Cerebellar cortex (tissue), 1 donor: ENCODE measurements at places on chromosomes 7 and 10.

DNA sequence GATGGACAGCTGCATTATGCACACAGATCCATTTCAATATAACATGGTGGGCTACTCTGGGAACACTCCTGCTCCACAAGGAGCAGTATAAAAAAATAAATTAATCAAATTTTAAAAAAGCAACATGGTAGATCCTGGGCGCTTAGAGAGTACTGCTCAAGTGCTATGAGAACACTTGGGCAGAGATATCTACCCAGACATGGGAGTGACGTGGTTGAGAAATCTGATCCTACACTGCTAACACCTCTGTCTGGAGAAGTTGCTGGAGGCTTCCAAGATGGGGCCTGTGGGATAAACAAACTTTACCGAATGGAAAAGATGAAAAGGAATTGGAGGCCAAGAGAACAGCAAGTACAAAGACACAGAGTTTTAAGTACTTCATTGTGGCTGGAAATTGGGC, 9.0 kb downstream of the NSMCE4A start:
- DNase-seq: no peak

DNA sequence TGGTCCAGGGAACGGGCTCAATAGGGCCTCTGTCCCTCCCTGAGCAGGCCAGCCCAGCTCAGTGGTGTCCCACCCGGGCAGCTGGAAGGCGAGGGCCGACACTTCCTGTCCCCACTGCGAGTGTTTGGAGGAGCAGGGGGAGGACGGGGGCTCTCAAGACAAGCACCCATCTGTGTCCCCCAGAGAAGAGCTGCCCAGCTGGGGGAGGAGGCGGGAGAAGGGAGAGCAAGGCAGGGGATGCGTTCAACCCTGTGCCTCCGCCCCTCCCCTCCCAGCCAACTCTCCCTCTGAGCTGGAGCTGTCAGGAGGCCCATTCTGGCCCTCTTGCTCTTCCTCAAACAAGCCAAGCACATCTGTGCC, 35.7 kb downstream of the ZCCHC24 start:
- DNase-seq: peak; percentile 11

DNA sequence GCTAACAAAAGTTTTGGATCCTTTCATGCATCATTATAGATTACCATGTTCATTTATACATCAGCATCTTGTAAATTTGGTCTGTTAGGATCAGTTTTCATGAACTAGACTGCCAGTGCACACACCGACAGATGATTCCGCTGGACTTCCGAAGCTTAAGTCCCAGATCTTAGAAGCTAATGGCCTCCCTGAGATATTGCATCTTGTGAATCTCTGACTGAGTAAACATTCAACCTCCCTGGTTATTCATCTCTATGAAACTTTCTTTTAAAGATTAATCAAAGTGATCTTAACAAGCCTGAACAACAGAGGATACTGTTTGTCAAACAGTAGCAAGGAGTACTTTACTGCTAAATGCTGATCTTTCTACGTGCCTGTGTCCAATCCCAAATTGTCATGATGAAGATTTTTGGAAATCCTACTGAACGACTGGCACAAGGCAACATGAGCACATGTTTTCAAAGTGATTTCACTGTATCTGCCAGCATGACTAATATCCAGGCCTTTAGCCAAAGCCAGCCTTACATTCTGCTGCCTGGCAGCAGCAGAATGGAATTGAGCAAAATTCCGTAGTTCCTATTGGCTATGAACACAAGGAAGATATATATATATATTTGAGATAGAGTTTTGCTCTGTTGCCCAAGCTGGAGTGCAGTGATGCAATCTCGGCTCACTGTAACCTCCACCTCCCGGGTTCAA, 91.3 kb upstream of the ANK3 start:
- peak; percentile 94 for DNase-seq

- no peak for DNase-seq
Measured at GRCh38 chr10:46552526-46553237, 3.8 kb downstream of the GPRIN2 start.

DNA sequence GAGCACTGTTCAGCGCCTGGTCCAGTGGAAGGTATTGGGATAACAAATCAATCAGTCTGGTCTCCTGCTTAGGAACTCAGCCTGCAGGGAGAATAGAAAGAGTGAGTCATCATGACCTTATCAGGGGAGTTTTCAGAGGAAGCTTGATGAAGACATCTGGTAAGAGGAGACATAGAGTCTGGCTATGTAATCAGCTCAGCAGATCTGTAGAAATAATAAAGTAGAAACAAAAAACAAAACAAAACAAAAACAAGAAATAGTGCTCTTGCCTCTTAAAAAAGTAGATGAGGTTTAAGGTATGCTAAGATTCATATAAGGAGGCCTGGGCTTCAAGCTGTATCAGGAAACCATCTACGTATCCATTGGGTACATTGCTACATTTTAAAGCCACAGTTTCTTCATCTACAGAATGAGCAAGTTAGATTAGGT, 14.4 kb downstream of the TAS2R41 start:
- DNase-seq: no peak

DNA sequence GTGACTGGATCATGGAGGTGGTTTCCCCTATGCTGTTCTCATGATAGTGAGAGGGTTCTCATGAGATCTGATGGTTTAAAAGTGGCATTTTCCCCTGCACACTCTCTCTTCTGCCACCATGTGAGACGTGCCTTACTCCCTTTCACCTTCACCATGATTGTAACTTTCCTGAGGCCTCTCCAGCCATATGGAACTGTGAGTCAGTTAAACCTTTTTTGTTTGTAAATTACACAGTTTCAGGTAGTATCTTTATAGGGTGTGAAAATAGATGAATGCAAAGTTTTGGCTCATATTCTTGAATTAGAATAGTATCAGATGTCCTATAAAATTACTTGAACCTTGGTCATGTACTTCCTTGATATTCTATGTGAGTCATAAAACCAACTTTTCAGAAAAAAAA, 252.1 kb upstream of the TMEM229A start:
- DNase-seq: no peak

DNA sequence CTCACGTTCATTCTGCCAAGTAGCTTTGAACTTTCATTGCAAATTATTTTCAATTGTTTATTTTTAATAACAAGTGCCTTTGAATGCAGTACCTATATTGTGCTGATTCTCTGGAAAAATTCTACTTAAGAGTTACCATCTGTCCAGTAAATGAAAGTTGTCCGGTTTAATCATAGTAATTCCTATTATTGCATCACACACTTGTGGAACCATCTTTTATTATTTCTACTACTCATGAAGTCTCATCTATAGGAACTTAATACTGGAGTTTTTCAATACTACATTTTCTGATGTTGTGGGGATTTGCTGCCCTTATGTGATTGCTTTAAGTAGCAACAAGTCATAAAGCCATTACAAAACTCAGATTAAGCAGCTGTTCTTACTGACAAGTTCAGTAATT, 16.5 kb upstream of the SKAP2 start:
- DNase-seq: no peak

- no peak for DNase-seq
Measured at GRCh38 chr10:64275774-64276173, 754.6 kb downstream of the REEP3 start.

GRCh38 chr7:1508277-1508758, 4.1 kb upstream of the INTS1 start:
- DNase-seq: no peak

DNA sequence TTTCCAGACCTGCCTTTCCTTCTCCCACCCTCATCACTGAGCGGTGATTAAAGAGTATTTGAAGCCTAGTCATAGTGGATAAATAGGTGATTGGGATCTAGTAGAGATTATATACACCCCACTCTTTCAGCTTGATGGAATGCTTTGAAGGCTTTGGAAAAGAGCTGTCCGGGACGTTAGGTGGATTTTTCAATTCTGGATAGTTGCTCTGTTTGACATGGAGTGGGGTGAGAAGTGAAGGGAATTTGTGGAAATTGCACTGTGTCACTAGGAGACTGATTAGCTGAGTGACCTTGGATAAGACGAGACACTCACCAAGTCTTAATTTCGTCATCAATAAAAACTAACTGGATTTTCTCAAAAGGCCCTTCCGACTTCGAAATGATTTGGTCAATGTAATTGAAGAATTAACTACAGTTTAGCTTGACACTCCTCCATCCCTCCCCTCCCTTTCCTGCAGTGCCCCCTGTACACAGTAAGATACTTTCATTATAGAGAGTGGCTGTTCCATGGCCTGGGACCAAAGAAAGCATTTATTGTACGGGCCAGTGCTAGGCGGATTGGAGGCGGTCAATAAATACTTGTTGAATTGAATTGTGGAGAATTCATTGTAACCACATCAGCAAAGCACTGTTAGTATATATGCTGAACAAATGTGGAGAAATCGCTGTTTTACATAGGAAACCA, 962 bp downstream of the ZKSCAN1 start:
- no peak for DNase-seq

DNA sequence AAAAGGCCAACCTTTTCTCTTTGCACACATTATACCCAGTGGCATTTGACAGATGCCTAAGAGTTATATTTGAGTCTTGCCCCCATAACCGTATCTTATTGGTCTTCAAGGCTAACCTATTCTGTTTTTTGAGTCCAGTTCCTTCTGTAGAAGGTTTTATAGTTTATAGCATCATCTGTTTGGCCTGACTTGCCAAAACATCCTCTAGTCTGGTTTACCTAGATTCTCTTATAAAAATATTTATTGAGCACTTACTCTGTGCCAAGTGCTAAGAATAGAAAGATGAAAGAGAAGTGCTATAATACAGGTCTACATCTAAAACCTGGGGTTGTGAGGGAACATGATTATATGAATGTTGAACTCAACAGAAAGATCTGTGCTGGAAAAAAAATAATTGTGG, 55.9 kb upstream of the PIP4K2A start:
- DNase-seq: no peak

DNA sequence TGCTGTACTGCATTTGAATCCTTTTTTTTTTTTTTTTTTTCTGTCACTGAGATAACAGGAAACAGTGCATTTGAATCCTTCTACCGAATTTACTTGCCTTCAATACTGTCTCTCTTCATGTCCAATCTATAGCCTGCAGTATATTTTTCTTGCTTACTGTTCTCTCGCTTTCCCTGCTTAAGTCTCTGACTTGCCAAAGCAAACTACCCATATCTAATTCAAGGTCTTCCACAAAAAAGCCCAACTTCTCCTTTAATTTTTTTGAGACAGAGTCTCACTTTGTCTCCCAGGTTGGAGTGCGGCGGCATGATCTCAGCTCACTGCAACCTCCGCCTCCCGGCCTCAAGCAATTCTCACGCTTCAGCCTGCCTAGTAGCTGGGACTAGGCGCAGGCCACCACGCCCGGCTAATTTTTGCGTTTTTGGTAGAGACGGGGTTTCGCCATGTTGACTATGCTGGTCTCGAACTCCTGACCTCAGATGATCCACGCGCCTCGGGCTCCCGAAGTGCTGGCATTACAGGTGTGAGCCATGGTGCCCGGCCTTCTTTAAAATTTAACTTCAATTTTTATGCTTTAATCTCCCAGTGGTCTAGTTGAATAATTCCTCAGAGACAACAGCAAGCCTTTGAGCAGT, 882 bp downstream of the PDCD11 start:
- no peak for DNase-seq

GRCh38 chr7:2978408-2978807, 65.3 kb downstream of the CARD11 start:
- DNase-seq: no peak

DNA sequence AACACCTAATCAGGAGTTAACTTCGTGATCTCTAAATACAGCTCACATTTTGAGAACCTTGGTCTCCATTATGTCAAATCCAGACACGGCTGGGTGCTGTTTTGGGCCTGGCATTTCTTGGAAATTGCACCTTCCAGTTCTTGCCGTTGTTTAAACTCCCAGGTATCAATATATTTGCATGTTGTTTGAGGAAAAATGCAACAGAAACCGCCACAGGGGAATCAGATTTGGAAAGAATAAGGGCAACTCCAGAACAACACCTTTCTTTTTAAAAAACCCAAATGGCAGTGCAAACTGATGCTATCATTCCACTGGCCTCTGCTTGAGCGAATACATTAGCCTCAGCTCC, 162.0 kb downstream of the FGFR2 start:
- DNase-seq: no peak

GRCh38 chr10:101217044-101217425, 12.2 kb downstream of the LBX1 start:
- no peak for DNase-seq

DNA sequence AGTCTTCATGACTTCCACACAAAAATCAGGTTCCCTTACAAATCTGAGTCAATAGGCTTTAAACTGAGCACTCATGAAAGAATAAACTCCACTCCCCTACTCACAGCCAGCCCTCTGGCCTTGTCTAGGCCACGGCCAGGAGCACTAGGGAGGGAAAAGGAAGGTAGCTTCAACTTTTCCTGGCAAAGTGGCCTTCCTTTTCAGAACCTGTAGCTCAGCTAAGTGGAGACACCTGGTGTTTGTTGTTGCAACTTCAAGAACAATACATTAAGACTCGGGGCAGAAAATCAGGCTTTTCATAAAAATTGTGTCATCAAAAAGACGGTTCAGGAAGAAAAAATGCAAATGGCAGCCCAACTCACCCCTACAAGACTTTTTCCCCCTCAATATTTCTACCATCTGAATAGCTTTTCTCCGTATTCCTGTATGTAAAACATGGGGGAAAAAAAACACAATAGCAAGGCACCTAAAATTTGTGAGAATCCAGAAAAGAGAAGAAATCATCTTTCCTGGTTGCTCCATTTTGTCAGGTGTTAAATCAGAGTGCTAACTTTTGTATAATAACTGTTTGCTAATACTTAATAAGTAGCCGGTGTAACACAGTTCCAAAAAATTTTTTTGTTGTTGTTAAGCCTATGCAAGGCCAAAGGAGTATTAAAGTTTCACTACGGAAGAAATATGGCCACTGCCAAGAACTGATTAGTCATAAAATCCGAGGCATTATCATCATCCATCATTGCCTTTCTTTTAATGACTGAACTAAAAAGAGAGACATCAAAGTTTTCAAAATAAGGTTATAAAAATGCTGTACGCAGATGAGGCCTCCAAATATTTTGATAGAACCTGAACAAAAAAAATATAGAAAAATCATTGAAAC, 66.2 kb upstream of the ARID5B start:
- peak; percentile 68 for DNase-seq

- no peak for DNase-seq
Measured at GRCh38 chr7:65972976-65973375, 9.0 kb downstream of the GUSB start.

DNA sequence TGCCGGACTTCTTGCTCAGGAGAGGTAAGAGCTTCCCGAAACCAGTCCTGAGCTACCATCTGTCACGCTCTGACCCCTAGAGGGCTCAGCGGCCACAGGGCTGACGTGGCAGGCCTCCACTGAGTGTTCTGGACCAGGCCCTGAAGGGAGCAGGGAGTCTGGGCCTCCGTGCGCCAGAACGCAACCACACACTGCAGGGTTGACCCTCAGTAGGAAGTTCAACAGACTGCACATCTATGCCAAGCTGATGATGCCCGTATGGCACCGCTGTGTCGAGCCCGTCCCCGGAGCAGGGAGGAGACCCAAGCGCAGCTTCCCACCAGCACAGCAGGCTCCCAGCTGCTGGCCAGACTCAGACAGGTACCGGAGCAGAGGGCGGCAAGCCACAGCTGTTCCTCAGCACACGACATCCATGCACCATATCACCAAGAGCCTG, 39.2 kb downstream of the CAMK2B start:
- DNase-seq: peak; percentile 77

- DNase-seq: no peak
Measured at GRCh38 chr10:46025406-46025805, 5.0 kb downstream of the NCOA4 start.
